ENCODE measurements at places on chromosomes 7 and 10.

- no peak for DNase-seq
Measured at GRCh38 chr10:102822222-102822621, 15.0 kb downstream of the CYP17A1 start.

DNA sequence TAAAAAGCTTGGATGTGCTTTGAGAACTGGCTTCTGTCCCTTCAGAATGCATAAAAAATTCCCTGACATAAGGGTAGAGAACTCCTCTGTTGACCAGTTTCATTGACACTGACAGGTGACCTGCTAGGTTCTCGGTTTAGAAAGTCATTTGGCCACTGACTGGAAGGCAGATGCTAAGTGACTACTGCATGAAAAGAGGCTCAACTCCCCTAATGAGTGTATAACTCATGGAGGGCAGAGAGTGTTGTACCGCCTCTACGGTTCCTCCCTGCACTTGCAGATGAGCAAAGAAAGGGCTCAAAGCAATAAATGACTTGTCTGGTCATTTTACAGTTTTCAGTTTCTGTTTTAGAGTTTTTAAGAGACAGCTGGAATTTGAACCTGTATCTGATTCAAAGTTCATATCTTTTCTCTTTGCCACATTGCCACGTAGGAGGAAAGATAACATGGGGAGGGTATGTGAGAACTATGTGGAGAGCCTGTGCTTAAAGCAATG, 2.9 kb upstream of the FGL2 start:
- no peak for DNase-seq

DNA sequence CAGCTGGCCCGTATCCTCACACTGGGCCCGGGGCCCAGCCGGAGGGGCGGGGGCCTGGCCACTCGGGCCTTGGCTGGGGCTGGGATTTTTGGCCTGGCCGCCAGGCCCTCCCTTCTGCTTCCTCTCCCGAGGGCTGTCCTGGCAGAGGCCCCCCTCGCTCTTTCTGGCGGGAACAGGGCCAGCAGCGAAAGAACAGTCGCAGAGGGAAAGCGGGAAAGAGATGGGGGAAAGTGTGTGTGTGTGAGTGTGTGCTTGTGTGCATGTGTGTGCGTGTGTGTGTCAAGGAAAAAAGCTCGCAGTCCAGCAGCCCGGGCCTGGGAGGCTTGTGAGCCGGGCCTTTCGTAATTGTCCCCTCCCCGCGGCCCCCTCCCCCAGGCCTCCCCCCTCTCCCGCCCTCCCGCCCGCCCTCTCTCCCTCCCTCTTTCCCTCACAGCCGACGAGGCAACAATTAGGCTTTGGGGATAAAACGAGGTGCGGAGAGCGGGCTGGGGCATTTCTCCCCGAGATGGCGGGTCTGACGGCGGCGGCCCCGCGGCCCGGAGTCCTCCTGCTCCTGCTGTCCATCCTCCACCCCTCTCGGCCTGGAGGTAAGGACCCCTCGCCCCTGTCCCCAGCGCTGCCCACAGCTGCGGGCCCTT, at the start of gene ELN:
Gene ELN (plus strand): TSS at position 491 of the 638 bp plus-strand sequence. CDS start 15 bp downstream, at position 506.
- DNase-seq, result peak; percentile 71

DNA sequence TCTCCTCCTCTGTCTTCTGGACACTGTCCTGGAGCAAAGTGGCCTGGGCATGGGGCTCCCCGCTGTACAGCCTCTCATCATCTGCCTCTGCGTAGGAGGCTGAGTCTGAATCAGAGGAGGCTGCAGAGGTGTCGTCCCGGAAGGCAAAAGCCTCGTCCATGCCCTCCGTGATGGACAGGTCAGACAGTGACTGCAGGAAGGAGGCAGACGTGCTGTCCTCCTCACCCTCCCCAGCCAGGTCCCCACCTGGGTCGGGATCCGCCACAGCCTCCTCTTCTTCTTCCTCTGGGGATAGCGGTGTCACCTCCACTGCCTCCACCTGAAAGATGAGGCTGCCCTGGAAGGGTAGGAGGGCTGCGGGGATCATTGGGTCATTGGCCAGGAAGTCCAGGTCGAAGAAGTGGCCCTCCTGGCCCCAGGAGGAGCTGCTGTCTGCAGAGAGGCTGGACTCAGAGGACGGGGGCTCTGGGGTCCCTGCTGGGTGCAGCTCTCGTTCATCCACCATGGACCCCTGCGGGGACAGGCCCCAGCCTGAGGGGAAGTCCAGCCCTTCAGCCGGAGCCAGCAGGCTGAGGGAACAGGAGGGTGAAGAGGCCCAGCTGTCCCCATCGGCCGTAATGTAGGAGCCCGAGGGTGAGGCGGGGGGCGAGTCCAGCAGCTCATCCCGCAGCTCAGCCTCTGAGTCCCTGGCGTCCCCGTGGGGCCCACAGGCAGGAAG, 3.7 kb downstream of the NACAD start:
- no peak for DNase-seq
